ENCODE measurements at places on chromosomes 6 and 20. TPM values are rescaled to one million over a fixed set of nuclear protein-coding genes. Genes with fewer than 3 reads are reported as not detected.

TMEM74B gene
- total RNA-seq = not detected

RNF144B gene
- total RNA-seq = 4.6 TPM

EYA4 gene
- total RNA-seq = not detected

GRIK2 gene
- total RNA-seq = not detected

SLC44A4 gene
- total RNA-seq = 0.13 TPM

TINAG gene
- total RNA-seq = not detected

LAMA2 gene
- 3.4 TPM for total RNA-seq

MYLK2 gene
- not detected for total RNA-seq

B3GAT2 gene
- not detected for total RNA-seq

RIN2 gene
- 1.0 TPM for total RNA-seq

CST1 gene
- not detected for total RNA-seq

CST2 gene
- total RNA-seq = not detected

EDN1 gene
- 1.2 TPM for total RNA-seq

C6orf15 gene
- total RNA-seq = not detected

ANGPT4 gene
- total RNA-seq = not detected

CALHM4 gene
- total RNA-seq = not detected

WFDC12 gene
- total RNA-seq = not detected

RPS21 gene
- total RNA-seq = 2,836 TPM

UBE2C gene
- total RNA-seq = not detected

HAO1 gene
- total RNA-seq = not detected

SCAF8 gene
- total RNA-seq = 62.1 TPM

PSMA7 gene
- 144 TPM for total RNA-seq

BAG2 gene
- total RNA-seq = 3.1 TPM

THBS2 gene
- total RNA-seq = not detected

BIRC7 gene
- total RNA-seq = not detected

PLEKHG1 gene
- total RNA-seq = 4.7 TPM

OR2J3 gene
- not detected for total RNA-seq

AURKA gene
- 1.0 TPM for total RNA-seq

LY6G6F gene
- total RNA-seq = 29.1 TPM

CST5 gene
- not detected for total RNA-seq

All from T-helper 17 cell (primary cell).